ENCODE measurements at places on chromosomes 13 and 19. TPM values are rescaled to one million over a fixed set of nuclear protein-coding genes. Genes with fewer than 3 reads are reported as not detected.

Gene SMAD9
- polyA plus RNA-seq, result 8.5 TPM

Gene ZNF304
- polyA plus RNA-seq, result 3.0 TPM

Gene CCDC159
- 0.47 TPM for polyA plus RNA-seq

Gene ACTMAP
- polyA plus RNA-seq, result 1.9 TPM

Gene CDX2
- not detected for polyA plus RNA-seq

Gene SLC10A2
- not detected for polyA plus RNA-seq

Gene CD37
- 9.6 TPM for polyA plus RNA-seq

Gene SIGLECL1
- polyA plus RNA-seq, result not detected

Gene GNG8
- not detected for polyA plus RNA-seq

Gene TRPM4
- 0.55 TPM for polyA plus RNA-seq
